Kidney tubule cell (primary cell): ENCODE measurements at places on chromosomes 6 and 20.
A peak's percentile ranks its signal among the peaks of the same experiment; 100 is the strongest.

DNA sequence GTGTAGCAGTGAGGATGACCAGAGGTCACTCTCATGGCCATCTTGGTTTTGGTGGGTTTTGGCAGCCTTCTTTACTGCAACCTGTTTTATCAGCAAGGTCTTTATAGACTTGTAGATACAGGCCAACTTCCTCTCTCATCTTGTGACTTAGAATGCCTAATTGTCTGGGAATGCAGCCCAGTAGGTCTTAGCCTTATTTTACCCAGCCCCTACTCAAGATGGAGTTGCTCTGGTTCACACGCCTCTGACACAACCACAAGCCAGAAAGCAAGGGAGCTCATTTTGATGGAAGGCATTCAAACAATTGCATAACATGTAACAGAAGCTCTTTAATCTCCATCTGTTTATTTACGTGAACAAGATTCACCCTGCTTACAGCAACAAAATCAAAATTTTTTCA, 492.0 kb upstream of the SULF2 start:
- peak; percentile 18 for DNase-seq

- DNase-seq, result no peak
These were observed 124.0 kb downstream of the TOX2 start for GRCh38 chr20:44038681-44039123.

- peak; percentile 49 for DNase-seq
These were observed 150.3 kb upstream of the PREP start for GRCh38 chr6:105553171-105553570.

DNA sequence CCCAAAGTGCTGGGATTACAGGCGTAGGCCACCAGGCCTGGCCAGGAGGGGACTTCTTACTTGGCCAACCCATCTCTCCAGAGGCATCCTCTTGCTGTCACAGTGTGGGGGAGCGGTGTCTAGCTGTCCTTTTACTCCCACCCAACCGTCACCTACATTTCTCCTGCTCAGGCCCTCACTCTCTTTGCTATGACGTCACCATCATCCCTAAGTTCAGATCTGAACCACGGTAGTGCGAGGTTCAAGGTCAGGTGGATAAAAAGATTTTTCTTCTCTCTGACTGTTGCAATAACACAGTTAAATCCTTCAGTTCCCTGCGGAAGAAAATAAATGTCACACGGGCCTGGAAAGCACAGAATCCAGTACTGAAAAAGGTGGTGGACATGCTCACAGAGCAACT, 7.3 kb upstream of the RAET1L start:
- no peak for DNase-seq

DNA sequence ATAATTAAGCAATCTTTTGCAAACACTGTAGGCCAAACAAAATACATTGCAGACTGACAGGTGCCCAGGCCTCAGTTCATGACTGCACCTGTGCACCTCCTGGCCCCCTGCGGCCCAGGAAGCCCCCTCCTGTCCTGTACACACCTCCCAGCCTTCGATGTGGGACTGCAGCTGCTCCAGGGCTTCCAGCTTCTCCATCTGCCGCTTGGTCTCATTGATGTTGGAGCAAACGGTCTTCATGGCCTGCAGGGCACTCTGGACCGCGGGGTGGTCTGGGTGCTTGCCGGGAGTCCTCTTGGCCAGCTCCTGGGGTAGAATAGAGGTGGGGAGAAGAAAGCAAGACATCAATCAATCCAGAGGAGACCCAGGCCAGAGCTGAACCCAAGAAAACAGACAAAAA, 119.7 kb downstream of the PREX1 start:
- no peak for DNase-seq

DNA sequence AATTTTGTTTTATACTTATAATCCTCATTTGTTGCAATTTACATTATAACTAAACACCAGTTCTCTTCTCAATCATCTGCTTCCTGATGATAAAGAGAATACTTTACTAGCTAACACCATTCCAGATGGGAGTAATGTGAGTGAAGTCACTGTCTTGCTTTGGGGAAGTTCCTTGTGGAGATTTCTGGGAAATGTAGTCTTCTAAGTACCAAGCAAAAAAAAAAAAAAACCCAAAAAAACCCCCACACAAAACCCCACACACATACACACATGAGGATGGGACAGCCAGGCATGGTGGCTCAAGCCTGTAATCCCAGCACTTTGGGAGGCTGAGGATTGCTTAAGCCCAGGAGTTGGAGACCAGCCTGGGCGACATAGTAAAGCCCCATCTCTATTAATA, 2.2 kb upstream of the SNPH start:
- DNase-seq, result peak; percentile 26

DNA sequence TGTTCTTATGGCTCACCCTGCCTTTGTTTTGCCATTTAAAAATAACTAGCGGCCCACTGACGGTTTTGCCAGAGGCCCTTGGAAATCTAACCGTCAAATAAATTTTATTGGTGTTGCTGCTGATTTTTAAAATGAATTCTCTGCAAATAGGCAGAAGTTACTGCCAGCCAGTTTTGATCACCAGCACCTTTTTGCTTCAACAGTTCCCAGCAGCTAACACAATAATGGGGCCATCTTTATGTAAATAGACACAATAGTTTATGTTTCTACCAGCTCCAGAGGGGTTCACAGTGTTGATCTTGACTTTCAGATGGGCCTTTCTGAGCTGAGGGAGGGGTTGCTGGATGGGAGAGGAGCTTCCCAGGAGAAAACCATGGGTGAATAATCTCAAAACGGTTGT, 11.2 kb downstream of the CD83 start:
- no peak for DNase-seq

GRCh38 chr20:46111028-46111835, 6.9 kb upstream of the CD40 start:
- peak; percentile 34 for DNase-seq

DNA sequence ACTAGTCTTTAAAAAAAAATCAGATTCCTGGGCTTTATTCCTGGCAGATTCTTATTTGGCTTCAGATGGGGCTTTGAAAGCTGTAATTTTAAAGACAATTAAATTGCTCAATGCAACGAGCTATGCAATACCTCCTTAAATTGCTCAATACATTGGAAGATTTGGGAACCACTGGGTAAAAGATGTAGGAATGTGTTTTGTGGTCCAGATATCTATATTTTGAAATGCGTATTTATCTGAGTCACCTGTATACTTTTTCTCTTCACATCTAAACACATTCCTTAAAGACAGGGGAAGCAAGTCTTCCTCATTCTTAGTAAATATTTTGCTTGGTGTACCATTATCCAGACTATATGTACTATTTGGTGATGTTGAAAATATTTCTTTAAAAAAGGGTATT, 29.6 kb upstream of the MAP7 start:
- no peak for DNase-seq

DNA sequence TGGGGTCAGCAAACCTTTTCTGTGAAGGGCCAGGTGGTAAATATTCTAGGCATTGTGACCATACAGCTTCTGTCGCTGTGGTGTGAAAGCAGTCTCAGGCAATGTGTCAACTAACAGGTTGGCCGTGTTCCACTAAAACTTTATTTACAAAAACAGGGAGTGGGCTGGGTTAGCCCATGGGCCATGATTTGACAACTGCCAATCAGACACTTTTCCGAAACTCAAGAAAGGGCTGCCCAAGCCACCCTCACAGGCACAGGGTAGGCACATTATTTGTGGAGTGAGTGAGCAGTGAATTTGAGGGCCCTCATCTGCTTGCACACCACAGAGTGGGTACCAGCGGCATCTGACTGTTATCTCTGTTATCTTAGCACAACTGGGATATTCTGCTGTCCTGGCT, 290.3 kb downstream of the TAF4 start:
- DNase-seq, result no peak

DNA sequence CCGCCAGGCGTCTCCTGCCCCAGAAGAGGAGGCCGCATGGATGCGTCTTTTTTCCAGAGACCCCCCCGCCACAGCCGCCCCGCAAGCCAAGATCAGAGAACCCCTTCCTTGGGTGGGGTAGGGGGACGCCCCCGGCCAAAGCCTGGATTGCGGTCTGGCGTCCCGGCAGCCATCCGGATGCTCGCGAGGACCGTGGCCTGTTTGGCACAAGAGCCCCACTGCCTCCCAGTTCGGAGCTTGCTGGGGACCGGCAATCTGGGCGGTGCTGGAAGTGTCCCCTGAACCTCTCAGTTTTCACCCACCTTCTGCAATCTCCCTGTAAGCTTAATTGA, 924 bp downstream of the FAM162B start:
- no peak for DNase-seq

- DNase-seq, result no peak
These were observed 18.5 kb upstream of the SCUBE3 start for GRCh38 chr6:35195120-35195780.

DNA sequence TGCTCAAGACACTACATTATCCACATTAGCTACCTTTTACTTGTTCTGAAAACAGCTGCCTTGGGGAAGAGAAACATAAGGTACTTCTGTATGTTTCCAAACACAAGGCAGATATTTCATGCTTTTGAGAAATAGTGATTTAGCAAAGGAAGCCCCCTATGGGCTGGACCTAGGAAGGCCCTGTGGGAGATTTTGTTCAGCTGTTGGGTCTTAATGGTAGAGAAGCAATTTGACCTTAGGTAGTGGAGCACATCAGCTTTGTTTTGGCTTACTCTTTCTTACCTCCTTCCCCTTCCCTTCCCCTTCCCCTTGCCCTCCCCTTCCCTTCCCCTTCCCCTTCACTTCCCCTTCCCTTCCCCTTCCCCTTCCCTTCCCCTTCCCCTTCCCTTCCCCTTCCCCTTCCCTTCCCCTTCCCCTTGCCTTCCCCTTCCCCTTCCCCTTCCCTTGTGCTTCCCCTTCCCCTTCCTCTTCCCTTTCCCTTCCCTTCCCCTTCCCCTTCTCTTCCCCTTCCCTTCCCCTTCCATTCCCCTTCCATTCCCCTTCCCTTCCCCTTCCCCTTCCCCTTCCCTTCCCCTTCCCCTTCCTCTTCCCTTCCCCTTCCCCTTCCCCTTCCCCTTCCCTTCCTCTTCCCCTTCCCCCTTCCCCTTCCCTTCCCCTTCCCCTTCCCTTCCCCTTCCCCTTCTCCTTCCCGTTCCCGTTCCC, 84.6 kb downstream of the ANKS1A start:
- no peak for DNase-seq

- no peak for DNase-seq
These were observed 146.9 kb upstream of the KCNG1 start for GRCh38 chr20:51169813-51170212.

DNA sequence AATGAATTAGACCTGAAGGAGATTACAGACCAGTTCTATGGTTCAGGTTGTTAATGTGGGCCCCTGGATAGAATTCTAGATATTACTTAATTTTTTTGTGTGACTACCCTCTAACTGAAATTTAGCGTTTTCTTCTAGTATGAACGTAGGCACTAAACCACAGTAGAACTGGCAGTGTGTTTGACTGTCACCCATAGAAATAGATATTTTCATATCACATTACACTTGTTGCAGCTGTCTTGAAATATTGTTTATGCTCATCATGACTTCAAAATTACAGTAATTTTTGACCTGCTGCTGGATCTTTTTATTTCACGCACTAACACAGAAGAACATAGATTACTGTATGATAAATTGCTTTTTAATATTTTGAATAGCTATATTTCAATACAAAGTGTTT, 31.6 kb downstream of the E2F3 start:
- no peak for DNase-seq

GRCh38 chr6:111399626-111400025, 83.4 kb downstream of the REV3L start:
- DNase-seq, result no peak

DNA sequence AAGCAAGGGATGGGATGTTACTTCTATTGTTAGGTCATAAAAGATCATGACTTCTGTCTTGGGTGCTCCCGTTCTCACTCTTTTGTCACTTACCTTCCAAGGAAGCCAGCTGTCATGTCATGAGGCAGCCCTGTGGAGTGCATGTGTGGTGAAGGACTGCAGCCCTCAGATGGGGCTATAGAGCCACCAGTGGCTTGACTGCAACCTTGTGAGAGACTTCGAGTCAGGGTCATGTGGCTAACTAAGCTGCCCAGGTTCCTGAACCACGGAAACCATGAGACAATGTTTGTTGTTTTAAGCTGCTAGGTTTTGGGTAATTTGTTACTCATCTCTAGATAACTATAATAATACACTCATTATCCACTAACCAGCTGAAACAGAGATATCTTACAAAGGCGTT, 477.1 kb downstream of the BTBD3 start:
- peak; percentile 83 for DNase-seq
